Bronchial epithelial cell (primary cell): ENCODE measurements at places on chromosomes 13 and 19.

GRCh38 chr19:38713227-38713649 lies 31.0 kb downstream of the CAPN12 start:
- no peak for DNase-seq

DNA sequence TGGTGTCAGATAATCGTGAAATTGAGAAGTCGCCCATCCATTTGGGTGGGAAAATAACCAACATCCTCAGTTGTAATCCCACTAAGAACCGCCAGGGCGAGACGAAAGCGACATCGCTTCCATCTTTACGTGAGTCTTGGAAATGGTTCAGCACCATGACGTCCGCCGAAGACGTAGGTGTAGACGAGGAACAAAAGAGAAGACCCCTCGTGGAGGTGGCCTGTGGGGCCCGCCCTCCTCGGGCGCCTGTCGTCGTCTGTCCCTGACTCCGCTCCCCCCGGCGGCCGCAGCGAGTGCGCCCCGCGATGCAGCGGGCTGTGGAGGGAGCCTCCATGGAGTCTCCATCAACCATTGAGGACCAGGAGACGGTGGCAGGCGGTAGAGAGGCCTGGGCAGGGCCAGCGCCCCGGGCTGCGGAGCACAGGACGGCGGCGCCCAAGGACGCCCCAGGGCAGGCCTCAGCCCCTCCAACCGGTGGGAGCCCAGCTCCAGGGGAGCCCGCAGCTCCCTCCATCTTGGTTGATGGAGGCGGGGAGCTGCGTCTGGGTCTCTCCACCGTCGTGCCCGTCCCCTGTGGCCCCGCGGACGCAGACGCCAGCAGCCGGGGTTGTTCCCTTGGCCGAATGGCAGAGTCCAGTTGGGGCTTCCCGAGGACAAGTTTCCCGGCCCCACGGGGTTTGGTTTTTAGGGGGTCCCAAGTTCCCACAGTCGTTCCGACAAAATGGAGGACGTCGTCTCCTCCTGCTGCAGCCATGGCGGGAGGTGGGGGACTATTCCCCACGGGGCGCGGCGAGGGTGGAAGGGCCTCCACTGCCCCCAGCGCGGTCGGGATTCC lies 990 bp upstream of the ZMYM2 start:
- DNase-seq: peak; percentile 66

GRCh38 chr13:46905249-46905648 lies 8.4 kb upstream of the HTR2A start:
- no peak for DNase-seq

GRCh38 chr19:39949026-39949747 lies 14.8 kb upstream of the FCGBP start:
- DNase-seq: no peak

GRCh38 chr19:2814426-2814825 lies 5.2 kb upstream of the ZNF554 start:
- DNase-seq: no peak

DNA sequence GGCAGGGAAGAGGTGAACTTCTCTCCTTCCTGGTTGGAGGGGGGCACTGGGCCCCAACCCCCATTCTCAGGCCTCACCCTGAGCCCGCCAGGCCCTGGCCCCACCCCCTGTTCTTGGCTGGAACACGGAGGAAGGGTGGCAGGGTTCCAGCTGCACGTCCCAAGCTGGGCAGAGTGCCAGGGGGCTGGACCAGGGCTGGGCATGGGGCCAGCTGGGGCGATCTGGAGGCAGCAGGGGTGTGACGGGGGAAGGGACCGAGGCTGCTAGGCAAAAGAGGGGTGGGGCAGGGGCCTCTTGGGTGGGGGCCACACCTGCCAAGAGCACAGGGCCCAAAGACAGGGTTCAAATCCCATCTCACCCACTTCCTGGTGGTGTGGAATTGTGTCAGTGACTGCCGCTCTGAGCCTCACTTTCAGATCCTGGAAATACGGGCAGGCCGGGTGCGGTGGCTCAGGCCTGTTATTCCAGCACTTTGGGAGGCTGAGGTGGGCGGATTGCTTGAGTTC lies 2.2 kb downstream of the HIF3A start:
- DNase-seq: peak; percentile 77

DNA sequence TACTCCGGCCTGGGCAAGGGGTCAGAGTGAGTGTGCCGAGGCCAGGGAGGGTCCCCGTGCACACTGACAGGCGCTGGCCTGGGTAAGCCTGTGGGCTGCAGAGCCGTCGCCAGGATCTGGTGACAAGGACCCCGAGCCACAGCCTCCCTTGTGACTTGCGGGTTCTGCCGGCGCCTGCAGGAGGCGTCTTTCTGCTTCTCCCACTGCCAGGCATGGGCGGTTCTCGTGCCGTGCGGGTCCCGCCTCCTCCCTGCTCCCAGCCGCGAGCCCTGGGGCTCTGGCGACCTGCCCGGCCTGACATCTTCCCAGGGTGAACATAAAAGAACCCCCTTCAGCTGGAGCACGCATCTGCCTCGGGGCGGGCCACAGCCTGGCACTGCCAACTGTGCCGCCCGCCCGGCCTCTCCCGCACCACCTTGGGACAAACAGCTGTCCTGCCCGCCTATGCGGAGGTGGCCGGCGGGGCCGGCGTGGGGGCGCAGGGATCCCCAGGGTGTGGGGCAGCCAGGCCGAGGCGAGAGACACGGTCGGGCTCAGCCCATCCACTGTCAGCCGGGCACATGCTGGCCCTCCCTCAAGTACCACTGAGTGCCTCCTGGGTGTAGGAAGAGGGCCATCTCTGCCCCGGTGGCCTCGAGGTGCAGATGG lies 1.5 kb upstream of the HCN2 start:
- peak; percentile 49 for DNase-seq

DNA sequence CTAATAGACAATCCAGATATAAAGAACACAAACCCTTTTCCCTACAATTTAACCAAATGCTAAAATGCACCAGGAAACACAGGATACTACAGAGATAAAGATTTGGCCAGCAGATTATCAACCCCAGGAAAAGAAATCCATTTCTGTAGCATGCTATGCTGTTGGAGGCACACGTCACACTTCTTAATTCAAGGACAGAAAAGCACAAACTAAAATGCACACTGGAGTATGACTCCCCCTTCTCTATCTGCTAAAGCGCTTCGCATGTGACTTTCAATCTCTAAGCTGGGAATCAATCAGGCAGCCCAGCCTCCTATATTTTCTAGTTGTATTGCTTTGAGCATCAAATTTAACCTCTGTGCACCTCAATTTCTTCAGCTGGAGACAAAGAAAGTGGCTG lies 22.2 kb downstream of the ABCC4 start:
- no peak for DNase-seq

GRCh38 chr19:43439032-43439708 lies 24.5 kb downstream of the TEX101 start:
- DNase-seq: peak; percentile 96

DNA sequence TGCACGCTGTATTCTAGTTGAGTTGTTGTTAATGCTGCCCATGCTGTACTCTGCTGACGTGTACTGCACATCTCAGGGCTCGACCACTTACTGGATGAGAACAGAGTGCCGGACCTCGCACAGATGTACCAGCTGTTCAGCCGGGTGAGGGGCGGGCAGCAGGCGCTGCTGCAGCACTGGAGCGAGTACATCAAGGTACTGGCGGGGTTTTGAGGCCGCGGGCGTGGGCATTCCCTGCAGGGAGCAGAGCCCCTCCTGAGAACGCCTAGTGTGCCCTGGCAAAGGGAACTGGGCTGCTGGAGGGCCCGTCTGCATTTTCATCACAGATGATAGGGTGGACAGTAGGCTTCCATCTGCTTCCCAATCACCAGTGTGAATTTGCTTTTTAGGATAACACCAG lies 29.9 kb downstream of the CUL4A start:
- no peak for DNase-seq

DNA sequence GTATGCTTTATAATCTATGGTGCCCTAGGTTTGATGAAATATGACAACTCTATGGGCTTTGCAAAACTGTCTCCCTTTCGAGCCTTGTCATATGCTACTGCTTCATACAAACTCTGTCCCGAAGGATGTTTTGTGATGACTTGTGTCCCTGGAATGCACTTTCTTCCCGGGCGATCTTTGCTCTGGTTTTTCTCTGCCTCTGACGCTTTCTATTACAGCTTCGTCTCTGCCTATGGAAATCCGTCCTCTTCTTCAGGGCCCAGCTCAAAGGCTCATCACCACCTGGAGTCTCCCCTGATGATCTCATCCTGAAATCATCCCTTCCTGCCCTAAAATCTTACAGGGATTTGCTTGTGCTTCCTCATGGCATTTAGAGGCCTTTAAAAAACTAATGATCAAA lies 191.5 kb upstream of the KL start:
- peak; percentile 80 for DNase-seq

- no peak for DNase-seq
These were observed 1.1 kb downstream of the HDGFL2 start for GRCh38 chr19:4473011-4473762.

- DNase-seq: no peak
These were observed 368.8 kb upstream of the TSHZ3 start for GRCh38 chr19:31718032-31718431.

GRCh38 chr13:82766732-82767321 lies 1115.4 kb downstream of the SLITRK1 start:
- no peak for DNase-seq

DNA sequence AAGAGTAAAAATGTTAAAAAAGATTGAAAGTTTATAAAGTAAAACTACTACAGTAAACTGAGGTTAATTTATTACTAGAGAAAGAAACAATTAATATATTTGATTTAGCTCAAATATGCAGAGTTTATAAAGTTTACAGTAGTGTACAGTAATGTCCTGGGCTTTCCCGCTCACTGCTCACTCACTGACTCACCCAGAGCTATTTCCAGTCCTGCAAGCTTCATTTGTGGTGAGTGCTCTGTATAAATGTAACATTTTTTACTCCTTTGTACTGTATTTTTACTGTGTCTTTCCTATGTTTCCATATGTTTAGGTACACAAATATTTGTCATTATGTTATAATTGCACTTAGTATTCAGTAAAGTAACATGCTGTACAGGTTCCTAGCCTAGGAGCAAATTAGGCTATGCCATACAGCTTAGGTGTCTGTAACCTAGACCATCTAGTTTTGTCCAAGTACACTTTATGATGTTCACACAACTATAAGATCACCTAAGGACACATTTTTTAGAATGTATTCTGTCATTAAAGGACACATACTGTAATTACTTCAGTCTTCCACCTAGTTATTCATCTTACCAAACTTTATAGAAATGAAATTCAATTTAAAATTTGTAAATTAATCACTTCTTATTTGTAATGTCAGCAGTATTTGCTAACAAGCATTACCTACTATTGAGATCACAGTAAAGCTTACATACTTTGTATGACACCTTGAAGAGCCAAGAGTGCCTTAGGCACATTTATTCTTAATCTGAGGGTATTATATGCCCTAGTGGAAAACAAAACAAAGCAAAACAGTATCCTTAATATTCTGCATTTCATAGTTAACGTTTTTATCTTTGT lies 683.4 kb downstream of the PCDH9 start:
- DNase-seq: peak; percentile 27

- peak; percentile 85 for DNase-seq
These were observed 21.5 kb upstream of the GARRE1 start for GRCh38 chr19:34232566-34233481.

DNA sequence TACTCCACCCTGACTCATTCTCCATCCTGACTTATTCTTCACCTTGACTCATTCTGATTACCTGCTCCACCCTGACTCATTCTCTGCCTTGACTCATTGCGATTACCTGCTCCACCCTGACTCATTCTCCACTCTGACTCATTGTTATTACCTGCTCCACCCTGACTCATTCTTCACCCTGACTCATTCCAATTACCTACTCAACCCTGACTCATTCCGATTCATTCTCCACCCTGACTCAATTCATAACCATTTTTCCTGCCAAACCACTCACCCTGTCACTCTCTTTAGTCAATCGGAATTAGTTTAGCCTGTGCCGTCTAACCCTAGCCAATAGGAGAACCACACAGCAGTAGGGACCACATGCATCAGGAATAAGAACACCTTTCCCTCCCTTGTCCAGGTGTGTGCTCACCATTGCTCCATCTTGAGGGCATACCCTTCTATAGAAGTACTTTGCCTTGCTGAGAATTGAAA lies 1227.4 kb upstream of the PCDH20 start:
- DNase-seq: peak; percentile 19

DNA sequence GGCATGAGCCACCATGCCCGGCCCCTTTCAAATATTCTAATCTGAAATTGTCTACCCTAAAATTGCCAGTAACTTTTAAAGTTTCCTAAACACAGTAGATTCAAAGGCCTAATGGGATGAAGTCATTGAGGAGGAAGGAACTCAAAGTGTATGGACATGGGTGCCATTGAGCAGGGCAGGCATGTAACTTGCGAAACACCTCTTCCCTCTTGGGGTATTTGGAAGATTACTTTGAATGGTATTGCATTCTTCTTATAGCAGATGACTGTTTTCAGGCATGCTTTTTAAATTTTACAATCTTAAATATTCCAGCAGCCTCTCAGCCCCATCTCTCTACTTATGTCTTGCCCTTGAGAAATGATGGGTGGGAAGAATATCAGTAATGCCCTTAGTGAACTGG lies 21.0 kb downstream of the TM9SF2 start:
- DNase-seq: no peak

DNA sequence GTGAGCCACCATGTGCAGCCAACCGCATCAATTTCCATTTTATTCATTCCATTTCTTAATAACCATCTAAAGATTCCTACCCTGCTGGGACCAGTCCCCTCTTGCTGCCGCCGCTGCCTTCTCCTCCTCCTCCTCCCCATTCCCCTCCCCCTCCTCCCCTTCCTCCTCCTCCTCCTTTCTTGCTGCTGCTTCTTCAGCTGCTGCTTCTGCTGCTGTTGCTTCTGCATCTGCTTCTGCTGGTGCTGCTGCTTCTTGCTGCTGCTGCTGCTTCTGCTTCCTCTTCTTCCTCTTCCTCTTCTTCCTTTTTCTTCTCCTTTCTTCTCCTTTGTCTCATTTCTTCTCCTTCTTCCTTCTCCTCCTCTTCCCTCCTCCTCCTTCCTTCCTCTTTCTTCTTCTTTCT lies 20.0 kb upstream of the SPRYD7 start:
- no peak for DNase-seq

DNA sequence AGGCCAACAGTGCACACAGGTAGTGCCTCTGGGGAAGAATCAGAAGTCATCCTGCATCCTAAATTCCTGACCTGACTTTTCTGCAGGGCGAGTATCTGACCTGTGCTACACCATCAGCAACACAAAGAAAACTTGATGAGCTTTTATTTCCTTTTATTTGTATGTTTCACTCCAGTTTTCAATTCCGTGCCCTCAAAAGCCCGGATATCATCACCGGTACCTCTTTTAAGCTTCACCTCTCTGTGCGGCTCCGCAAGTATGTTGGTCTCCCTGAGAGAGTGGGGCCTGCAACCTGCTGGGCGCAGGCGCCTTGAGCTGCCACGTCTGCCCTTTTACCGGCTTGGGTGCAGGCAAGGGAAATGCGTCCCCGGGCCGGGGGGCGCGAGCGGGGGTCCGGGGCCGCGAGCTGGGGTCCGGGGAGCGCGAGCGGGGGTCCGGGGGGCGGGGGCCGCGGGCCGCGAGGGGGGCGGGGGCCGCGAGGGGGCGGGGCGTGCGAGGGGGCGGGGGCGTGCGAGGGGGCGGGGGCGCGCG lies 4.3 kb upstream of the DUXA start:
- no peak for DNase-seq

GRCh38 chr13:77981281-77981881 lies 62.8 kb upstream of the EDNRB start:
- no peak for DNase-seq

- DNase-seq: no peak
These were observed 120.7 kb upstream of the OBI1 start for GRCh38 chr13:78779608-78780007.
